ENCODE measurements at places on chromosomes 5 and 9.

- DNase-seq: no peak
Observed at GRCh38 chr5:178205749-178206047, 1.4 kb downstream of the HNRNPAB start.

DNA sequence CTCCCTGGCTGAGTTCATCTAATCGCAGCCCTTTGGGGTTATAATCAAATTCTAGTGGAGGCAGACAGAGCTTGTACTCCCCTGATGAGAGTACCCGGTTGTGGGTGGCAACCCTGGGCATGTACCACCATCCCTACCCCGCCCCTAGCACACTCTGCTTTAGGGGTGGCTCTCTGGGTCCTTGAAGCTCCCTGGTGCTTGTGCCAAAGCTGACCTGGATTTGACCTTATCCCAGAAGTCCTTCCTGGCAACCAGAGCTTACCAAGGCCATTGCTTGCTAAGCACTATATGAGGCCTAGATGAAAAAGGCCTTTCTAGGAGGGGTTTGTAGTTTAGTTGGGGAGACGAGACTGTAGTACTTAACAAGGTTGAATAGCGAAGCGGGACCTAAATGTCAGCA is 72.2 kb downstream of the RGS3 start:
- DNase-seq: no peak

- DNase-seq: peak; percentile 30
Observed at GRCh38 chr5:81233080-81233634, at the start of gene CKMT2. Gene CKMT2 (plus strand): TSS chr5:81233322. CDS start chr5:81251133, 17,811 bp downstream.

DNA sequence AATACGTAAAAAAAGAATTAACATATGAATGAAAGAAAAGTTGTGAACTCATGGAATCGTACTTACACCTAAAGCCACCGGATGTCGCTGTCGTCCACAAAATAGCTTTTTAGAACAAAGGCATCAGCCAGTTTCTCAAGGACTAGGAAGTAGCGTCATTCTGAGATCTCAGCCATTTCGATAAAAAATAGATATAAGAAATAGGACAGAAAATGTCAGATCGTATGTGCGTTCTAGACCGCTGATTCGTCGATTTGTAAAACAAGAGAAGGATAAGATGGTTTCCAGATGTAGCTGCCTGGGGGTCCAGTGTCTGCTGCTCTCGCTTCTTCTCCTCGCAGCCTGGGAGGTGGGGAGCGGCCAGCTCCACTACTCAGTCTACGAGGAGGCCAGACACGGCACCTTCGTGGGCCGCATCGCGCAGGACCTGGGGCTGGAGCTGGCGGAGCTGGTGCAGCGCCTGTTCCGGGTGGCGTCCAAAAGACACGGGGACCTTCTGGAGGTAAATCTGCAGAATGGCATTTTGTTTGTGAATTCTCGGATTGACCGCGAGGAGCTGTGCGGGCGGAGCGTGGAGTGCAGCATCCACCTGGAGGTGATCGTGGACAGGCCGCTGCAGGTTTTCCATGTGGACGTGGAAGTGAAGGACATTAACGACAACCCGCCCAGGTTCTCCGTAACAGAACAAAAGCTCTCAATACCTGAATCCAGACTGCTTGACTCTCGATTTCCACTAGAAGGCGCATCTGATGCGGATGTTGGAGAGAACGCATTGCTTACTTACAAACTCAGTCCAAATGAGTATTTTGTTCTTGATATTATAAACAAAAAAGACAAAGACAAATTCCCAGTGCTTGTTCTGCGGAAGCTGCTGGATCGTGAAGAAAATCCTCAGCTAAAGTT is at the start of gene PCDHA10:
Gene PCDHA10 (plus strand): TSS at position 126 of the 903 bp plus-strand sequence. CDS start 152 bp downstream, at position 278.
- peak; percentile 35 for DNase-seq

- DNase-seq: no peak
Observed at GRCh38 chr9:99459919-99460318, 237.8 kb downstream of the SEC61B start.

GRCh38 chr5:72472031-72472430 is 35.2 kb downstream of the ZNF366 start:
- DNase-seq: no peak

DNA sequence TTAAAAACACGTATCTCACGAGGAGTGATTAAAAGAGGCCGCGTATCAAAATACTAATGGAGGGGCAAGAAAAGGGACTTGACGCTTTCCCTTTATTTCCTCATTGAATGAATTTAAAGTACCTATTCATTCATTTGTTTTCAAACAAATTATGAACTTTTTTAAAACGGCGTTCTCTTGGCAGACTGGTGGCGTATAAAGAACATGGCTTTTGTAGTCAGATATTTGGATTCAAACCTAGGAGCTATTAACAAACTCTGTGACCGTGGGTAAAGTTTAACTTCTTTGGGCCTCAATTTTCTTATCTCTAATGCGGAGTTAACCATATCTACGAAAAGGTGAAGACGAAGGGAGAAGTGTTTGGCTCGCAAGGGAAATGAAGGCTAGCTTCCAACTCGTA is 876 bp downstream of the CAAP1 start:
- no peak for DNase-seq

GRCh38 chr5:141560151-141560550 is 58.6 kb downstream of the DIAPH1 start:
- DNase-seq: peak; percentile 52

DNA sequence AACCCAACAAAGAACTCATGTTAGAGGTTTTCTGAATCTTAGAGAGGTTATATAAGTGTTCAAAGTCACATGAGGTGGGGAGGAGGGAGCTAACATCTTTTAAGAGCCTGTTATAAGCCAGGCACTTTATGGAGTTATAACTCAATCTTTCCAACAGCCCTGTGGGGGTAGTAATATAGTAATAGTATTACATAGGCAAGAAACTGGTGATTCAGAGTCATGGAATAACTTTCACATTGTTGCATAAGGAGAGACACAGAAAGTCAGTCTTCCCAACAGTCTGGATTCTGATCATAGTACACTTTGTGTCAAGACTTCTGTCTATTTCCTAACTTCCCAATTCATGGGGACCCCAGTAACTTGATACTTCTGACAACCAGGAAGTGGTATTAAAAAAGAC is 89.2 kb downstream of the ACER2 start:
- peak; percentile 71 for DNase-seq

DNA sequence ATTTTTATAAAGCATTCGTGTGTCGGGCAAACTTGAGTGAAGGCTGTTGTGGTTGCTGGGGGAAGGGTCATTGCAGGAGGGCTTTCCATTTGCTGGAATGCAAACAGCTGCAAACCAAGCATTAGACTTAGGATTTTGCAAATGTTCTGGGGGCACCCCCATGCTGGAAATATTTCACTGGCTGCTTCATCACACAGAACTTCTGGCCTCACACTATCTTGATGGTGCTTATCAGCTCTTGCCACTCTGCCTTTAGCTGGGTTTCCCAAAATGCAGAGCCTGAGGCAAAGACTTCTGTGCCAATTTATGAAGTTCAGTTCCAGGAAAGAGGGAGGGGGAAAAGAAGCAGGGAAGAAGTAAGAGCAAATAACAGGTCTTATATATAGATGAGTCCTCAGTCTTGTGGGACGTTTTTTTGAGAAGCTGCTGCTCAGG is 8.6 kb upstream of the COL15A1 start:
- DNase-seq: peak; percentile 16

Measured in cardiac fibroblast (primary cell).